ENCODE measurements at places on chromosomes 2 and 18. TPM values are rescaled to one million over a fixed set of nuclear protein-coding genes. Genes with fewer than 3 reads are reported as not detected.

STAT4 gene
- total RNA-seq, result under 0.01 TPM

CNDP1 gene
- total RNA-seq, result not detected

POU3F3 gene
- 0.98 TPM for total RNA-seq

FBXO15 gene
- 0.98 TPM for total RNA-seq

FHL2 gene
- 398 TPM for total RNA-seq
